Naive B cell (primary cell): ENCODE measurements at places on chromosomes 5 and 9. TPM values are rescaled to one million over a fixed set of nuclear protein-coding genes. Genes with fewer than 3 reads are reported as not detected.

DNA sequence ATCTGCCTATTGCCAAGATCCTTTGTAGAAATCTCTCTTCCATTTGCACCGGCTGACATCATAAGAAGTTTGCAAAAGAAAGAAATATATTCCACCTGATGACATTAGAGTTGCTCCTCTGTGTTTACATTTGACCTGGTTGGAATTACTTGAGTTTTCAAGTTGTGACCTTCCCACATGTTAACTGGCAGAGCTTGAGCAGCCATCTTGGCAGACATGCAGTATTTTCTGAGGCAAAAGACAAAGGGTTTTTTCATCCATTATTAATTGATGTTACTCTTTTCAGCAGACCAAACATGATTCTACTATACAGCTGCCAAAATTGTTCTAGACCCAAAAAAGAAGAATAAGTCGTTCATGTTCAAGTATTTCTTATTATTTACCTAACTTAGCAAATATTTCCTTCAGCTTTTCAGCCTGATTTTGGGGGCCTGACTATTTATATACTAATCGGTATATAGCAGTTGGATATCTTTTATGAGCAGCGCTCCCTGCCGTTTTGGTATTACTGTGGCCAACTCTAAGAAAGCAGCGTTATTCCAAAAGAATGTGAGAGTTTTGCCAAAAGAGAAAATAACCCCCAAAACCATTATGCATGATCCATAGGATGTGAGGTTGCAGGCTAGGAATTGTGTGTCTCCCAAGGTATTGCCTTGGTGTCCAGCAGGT is 212.9 kb downstream of the PBX3 start:
- H3K27ac ChIP-seq = no peak overlapping the region
- H3K4me1 ChIP-seq = peaks cover 29% of the 10 kb centered on the region

GRCh38 chr5:167052791-167053190 is 1238.7 kb upstream of the WWC1 start:
- H3K36me3 ChIP-seq = no peaks in the 10 kb centered on the region
- DNase-seq = no peak

DNA sequence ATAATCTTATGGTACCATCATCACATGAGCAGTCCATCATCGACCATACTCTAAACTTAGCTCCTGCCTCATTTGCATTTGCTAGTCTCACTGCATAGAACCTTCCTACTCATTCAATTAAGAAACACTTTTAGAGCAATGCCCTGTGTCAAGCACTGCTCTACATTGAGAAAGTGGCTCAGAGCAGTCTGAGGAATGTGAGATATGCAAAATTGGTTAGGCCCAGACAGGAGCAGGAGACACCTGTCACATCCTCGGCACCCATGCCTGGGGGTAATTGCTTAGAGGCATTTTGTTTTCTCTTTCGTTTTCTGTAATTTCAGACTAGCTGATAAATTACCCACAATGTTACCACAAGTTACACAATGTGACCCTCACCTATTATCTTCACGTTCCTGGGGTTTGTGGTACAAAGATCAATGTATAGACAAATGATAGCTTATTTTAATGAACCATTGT is 4.9 kb upstream of the RARS1 start:
- peaks cover 23% of the 10 kb centered on the region for H3K27me3 ChIP-seq
- peaks cover 15% of the 10 kb centered on the region for H3K4me1 ChIP-seq
- no peak overlapping the region for H3K27ac ChIP-seq
- peaks cover 5% of the 10 kb centered on the region for H3K36me3 ChIP-seq

DNA sequence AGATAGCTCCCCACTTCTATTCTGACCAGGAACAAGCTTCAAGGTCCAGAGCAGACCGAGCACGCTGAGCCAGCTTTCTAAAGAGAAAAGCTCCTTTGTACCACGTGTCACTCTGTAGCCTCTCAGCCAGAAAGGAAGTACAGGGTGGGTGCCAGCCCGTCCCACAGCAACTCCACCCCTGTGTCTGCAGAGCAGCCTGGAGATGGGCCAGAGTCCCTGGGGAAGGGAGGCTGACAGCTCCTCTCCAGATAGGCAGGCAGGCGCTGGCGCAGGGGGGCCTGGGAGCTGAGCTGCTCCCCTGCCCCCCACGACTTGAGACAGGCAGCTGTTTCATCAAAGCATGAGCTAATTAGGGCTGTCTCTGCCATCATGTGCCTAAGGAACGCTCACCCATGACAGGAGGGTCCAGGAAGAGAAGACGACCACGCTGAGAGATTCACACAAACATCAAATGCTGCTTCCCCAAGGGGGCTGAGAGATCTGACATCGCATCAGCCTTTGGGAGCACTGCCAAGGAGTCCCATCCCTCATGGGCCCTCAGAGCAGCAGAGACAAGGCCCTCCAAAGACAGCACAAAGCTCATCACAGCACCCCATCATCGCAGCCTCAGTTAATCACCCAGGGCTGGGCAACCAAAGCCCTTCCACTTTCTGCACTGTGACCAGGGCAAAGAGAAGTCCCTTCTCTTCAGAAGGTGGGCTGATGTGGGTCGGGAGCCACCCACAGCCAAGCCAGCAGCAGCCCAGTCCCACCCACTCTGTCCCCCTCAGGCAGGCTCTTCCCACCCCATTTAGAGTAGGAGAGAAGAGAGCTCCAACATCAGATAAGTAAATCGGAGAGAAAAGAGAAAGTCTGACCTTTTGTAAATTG is 78.5 kb upstream of the LRRTM2 start:
- H3K4me1 ChIP-seq = peaks cover 25% of the 10 kb centered on the region
- DNase-seq = peak; percentile 27
- no peaks in the 10 kb centered on the region for H3K27me3 ChIP-seq

DNA sequence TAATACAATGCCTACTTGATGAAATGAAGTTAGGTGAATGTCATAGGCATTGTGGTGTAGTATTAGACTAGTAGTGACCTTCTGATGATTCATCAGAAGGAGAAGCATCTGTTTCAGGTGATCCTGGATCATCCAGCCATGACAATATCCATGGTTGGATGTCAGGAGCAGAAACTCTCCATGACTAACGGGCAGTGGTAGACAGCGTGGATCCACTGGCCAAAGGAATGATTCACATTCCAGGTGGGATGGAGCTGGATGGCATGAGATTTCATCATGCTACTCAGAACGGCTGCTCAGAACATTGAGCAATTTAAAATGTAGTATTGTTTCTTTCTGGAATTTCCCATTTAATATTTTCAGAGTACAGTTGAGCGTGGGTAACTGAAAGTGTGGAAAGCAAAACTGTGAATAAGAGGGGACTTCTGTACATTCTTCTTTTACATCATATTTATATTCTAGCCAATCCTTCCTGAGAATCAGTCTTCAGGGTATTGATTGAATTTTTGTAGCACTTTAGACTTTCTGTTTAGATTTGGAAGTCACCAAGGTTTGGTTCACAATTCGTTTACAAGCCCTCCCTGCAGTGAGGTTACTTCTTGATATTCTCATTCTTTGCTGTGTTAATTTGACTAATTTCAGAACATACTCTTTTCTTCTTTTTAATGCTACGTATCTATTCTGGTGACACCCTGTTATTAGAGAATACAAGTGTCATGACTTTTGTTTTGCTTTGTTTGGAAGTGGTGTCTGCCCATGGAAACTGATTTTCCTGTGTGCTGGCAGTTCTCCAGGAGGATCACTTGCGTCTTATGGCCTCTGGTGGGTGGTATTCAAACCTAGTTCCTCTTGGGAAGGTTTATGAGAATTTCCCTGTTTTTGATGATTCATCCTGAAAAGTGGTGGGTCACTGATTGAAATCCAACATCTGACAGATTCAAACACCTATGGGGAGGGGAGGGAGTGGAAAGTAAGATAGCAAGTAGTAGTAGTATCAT is 12.2 kb upstream of the CLINT1 start:
- no peak for DNase-seq
- H3K4me1 ChIP-seq = no peaks in the 10 kb centered on the region
- H3K36me3 ChIP-seq = no peaks in the 10 kb centered on the region
- no peak overlapping the region for H3K4me3 ChIP-seq

GRCh38 chr5:74638970-74639806 is 1.3 kb downstream of the ENC1 start:
- peaks cover 5% of the 10 kb centered on the region for H3K36me3 ChIP-seq
- no peak for DNase-seq
- peak overlapping the region; percentile 85 for H3K4me3 ChIP-seq
- H3K4me1 ChIP-seq = peaks cover 34% of the 10 kb centered on the region

ZFP2 gene
- 2.1 TPM for polyA plus RNA-seq

LCP2 gene
- polyA plus RNA-seq = 9.9 TPM

PLAC8L1 gene
- not detected for polyA plus RNA-seq
